Astrocyte (in vitro differentiated cells and primary cell): ENCODE measurements at places on chromosomes 4 and X. TPM values are rescaled to one million over a fixed set of nuclear protein-coding genes. Genes with fewer than 3 reads are reported as not detected.

Gene CITED1
- 0.75 TPM in 1 of 2 replicates, not detected in the other for total RNA-seq

Gene CLCN4
- 5.9 and 7.2 TPM in 2 replicates for total RNA-seq

Gene MMRN1
- total RNA-seq, result 0.17 and 0.34 TPM in 2 replicates

Gene NPY1R
- total RNA-seq, result 1.1 TPM in 2 replicates

Gene CLIC2
- 0.27 TPM in 1 of 2 replicates, not detected in the other for total RNA-seq

Gene LIMCH1
- total RNA-seq, result 3.2 and 7.1 TPM in 2 replicates

Gene NUDT6
- 4.0 TPM in 2 replicates for total RNA-seq

Gene MAGEB2
- total RNA-seq, result not detected in 2 replicates

Gene EDA2R
- total RNA-seq, result 20.8 and 25.3 TPM in 2 replicates

Gene DACH2
- total RNA-seq, result 0.12 and 0.16 TPM in 2 replicates

Gene LRCH2
- 4.6 and 5.8 TPM in 2 replicates for total RNA-seq
